ENCODE measurements at places on chromosomes 2 and 18.

DNA sequence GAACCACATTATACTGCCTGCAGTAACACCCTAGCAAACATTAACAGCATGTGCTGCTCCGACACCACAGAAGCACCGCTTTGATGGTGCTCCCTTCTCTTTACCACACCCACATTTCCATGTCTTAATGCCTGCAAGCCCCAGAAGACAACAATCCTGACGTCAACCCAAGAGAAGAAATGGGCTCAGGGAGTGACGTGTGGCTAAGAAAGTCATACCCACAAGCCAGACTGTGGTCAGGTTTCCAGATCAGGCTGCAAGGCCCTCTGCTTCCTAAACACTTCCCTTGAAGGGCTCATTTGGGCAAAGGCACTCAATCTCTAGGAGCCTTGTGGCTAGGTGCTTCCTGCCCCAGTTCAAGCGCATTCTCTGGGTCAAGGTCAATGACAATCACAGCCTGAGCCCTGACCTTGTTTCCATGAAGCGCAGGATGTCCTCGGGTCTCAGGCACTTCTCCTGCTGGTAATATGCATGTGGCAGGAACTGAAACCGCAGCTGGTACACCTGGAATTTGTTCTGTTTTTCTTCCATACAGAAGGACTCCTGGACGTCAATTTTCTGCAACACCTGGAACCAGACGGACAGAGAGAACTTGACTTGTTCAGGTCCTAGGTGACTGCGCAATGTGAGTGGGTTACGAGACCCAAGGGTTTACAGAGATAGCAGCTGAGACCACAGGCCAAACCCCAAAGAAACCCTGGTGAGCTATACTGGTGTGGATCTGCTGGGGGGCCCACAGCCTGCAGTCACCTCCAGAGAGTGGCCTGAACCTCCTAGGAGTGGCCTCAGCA lies 67.2 kb downstream of the POLR1A start:
- DNase-seq = peak; percentile 86

- no peak for DNase-seq
These were observed 5.6 kb upstream of the PUS10 start for GRCh38 chr2:61023670-61024069.

- DNase-seq = no peak
These were observed 246.1 kb downstream of the RPRM start for GRCh38 chr2:153232464-153232863.

DNA sequence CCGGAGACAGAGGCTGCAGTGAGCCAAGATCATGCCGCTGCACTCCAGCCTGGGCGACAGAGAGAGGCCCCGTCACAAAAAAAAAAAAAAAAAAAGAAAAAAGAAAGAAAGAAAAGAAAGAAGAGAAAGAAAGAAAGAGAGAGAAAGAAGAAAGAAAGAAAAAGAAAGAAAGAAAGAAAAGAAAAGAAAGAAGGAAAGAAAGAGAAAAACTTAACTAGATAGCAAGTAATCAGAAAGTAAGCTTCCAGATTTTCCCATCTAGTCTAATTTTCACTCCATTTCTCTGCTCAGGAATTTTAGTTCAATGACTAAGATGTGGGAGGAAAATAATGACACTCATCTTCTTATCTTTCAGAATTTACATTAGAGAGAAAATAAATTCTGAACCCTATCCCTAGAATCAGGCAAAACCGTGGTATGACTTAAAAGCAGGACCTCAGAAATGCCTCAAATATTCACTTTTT lies 2.4 kb downstream of the GFPT1 start:
- no peak for DNase-seq

- peak; percentile 7 for DNase-seq
These were observed 901 bp downstream of the SPOPL start for GRCh38 chr2:138502255-138503086.

- no peak for DNase-seq
These were observed 204.2 kb downstream of the L3MBTL4 start for GRCh38 chr18:6210349-6211173.

- peak; percentile 32 for DNase-seq
These were observed 12.4 kb upstream of the ANKRD44 start for GRCh38 chr2:197322724-197323720.

- DNase-seq = no peak
These were observed 379.0 kb upstream of the FANCL start for GRCh38 chr2:58620093-58620492.

GRCh38 chr2:160111951-160112798 lies 49.8 kb upstream of the PLA2R1 start:
- no peak for DNase-seq

DNA sequence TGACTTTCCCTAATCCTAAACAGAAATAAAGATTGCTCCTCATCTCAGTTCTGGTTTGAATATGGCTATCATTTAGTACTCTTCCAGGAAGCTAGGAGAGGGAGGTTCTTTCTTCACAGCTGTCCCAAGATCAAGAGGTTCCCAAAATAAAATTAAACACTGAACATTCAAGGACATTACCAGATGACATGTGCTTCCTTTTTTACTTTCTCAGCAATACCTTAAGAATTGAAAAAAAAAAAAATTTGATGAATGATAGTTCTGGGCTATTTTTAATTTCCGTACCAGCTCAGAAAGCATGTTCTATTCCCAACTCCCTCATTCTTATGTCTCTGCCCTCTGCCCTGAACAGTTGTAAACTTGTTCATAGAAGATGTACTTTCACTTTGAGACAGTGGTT lies 61.7 kb upstream of the MYL1 start:
- no peak for DNase-seq

- DNase-seq = no peak
These were observed 154.1 kb downstream of the SMAD7 start for GRCh38 chr18:48796491-48797205.

GRCh38 chr18:21653361-21653760 lies 41.2 kb downstream of the SNRPD1 start:
- no peak for DNase-seq

- no peak for DNase-seq
These were observed 9.1 kb downstream of the SP9 start for GRCh38 chr2:174343623-174344455.

DNA sequence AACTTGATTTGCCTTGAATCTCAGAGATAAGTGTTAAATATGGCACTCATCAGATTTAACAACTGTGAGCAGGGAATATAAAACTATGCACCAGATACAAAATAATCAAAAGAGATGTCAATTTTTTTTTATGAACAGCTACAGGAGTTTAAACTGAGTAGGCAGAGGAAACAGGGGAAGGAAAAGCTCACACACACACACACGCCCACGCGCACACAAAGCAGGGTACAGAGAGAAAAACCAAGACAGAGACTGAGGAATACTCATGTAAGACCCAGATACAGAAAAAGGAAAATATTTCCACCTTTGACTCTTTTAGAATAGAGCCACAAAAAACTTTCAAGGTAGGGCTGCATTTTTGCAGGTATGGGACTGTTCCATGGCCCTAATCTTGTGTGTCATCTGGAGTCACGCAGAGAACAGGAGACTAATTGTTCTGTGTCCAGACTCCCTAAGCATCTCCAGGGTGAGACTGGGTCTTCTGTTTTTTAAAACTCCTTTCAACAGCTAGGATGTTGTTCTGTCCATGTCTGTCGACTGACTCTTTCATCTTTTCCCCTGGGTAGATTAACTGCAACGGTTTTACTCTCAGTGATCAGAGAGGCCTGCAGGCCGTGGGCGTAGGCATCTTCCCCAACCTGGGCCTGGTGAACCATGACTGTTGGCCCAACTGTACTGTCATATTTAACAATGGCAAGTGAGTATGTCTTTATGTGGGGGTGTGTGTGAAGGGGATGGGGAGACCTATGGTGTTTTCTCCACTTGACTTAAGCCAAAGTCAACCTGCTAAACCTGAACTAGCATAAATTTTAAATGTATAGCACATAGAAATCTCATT lies 23.0 kb downstream of the SMYD1 start:
- DNase-seq = no peak

GRCh38 chr2:60391649-60392375 lies 161.6 kb downstream of the BCL11A start:
- no peak for DNase-seq

- no peak for DNase-seq
These were observed 15.7 kb downstream of the STK39 start for GRCh38 chr2:168231609-168232241.

DNA sequence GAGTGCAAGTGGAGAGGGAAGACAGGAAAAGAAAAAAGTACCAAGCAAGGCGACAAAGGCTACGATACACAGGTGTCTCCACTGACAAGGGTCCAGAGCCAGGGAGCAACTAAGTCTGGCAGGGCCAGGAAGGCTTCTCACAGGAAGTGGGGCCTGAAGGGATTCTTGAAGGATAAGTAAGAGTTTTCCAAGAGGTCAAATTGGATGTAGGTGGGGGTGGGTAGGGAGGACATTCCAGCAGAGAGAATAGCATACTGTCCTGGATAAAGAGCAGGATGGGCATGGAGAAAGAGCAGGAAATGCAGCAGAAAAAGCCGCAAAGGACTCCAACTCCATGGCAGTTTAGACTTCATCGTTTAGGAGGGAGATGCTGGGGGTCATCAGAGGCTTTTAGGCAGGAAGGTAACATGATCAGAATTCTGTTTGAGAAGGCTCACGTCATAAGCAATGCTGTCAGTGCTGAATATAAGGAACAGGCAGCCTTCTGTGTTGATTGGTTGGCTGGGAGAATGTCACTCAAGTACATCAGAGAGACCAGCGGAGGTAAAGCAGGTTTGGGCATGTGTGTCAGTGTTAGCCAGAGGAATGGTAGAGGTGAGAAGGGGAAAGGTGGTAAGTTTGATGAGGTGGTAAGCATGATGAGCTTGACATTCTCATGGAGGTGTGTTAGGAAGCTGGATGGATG lies 35.1 kb downstream of the ARHGAP25 start:
- DNase-seq = peak; percentile 50

DNA sequence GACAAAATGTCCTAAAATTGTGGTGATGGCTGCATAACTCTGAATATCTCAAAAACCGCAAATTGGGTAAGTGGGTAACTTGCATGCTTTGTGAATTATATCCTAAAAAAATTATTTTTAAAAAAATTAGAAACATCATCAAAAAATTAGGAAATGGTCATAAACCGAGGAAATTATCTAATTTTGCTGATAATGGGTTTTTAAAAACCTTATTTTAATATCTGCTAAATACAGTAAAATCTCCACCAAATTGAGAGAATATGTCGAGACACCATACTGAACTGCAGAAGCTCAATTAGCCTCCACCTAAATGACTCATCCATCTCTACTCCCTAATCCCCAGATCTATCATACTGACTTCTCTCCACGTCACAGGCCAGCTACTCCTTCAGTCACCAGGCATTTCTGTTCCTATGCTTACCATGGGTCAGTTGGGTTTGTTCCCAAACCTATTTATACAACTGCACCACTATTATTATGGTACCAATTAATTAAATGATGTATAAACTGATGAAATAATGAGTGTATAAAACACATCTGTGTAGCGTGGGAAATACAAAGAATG lies 36.1 kb downstream of the SPIRE1 start:
- DNase-seq = no peak

- no peak for DNase-seq
These were observed 72.8 kb downstream of the TCF4 start for GRCh38 chr18:55515214-55515613.

DNA sequence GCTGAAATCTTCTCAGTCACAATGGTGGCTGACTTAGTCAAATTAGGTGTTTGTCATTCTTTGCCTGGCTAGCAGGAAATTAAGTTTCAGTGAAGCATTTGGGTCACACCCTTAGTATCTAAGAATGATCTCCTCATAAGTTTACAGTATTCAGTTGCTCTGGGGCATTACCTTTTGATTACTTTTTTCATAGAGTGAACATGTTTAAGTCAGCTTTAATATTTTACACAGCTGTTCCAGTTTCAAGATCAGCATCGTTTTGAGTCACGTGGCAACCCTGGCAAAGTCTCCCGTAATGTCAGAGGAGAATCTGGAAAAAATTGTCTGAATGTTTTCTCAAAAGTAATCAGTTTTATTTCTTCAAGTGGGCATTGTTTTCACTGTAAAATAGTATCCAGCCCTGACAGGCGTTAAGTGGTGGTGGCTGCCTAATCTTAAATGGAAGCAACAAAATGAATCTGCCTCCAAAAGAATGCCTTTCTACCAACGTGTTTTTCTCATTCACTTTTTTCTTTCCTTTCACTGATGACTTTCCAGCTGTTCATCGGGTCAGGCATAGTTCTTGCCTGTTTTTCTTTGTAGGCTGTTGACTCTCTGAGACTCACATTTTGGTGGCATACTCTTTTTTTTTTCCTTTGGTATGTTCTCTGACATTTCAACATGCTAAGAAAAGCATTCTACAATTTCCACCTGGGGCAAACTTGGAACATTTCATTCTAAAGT lies 319.6 kb upstream of the TCF4 start:
- DNase-seq = no peak

DNA sequence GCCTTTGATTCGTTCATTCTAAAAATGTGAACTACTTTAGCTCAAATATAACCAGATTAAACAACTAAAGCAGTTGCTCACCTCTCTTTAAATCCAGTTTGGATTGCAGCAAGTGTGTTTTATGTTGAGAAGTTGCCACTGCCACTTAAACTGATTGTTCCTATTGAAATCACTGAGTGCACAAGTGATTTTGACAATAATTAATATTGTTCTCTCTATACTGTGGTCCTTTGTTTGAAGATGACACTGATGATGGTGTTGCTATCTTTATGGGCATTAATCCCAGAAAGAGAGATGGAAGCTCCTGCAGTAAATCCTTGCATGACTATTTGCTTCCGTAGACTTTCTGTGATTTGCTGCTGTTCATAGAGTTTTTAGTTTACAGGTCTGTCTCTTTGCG lies 251.4 kb upstream of the ZEB2 start:
- no peak for DNase-seq

GRCh38 chr2:159617100-159617499 lies 752 bp upstream of the BAZ2B start:
- DNase-seq = no peak

DNA sequence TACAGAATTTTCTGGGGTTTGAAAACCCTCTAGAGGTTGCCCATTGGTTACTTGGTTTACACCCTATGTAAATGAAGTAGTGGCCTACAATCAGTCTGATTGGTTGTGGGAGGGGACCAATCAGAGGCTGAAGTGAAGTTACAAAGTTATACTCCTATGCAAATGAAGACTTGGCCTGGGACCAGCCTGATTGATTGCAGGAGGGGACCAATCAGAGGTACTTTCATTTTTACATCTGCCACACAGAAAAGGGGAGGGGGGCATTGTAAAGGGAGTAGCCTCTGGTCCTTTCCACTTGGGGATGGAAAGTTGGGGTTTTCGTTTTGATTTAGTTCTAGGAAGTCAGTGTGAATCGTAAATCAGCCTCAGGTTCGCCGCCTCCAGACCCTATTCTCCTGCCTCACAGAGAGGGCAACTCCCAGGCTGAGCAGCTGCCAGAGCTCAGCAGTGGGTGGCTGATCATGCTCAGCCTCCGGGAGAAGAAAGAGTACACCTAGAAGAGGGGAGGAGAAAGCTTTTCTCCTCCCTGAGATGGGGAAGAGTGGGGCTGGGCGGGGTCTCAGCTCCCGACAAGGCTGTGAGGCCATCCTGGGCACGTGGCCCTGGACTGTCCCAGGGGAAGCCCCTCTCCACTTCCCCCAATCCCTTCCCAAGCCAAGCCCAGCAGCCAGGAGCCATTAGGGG lies 372.5 kb downstream of the GALR1 start:
- DNase-seq = peak; percentile 55

Data from CD4-positive, alpha-beta T cell treated with Interleukin-21 for 1 hour (primary cell).